Activated T-cell treated with anti-CD3 and anti-CD28 coated beads, Interleukin-2, amount 50 U/mL, for 24 hours (primary cell): ENCODE measurements at places on chromosomes 16 and 17.

DNA sequence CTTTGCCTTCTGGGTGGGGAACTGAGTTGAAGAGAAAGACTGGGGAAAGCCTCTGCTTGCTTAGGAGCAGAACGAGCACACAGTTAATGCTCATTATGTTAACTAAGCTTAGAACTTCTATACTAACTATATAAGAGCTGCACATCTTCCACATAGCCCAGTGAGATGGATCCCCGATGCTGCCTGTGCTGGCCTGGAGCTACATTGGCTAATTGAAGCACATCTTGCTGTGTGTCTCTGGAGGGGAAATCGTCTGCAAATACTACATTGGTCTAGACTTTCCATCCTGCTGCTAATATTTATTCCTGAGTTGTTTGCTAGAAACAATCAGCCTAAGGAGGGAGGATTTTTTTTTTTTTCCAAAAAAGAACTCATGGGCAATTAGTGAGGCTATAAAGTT is 406.3 kb downstream of the HAPSTR1 start:
- DNase-seq, result no peak

DNA sequence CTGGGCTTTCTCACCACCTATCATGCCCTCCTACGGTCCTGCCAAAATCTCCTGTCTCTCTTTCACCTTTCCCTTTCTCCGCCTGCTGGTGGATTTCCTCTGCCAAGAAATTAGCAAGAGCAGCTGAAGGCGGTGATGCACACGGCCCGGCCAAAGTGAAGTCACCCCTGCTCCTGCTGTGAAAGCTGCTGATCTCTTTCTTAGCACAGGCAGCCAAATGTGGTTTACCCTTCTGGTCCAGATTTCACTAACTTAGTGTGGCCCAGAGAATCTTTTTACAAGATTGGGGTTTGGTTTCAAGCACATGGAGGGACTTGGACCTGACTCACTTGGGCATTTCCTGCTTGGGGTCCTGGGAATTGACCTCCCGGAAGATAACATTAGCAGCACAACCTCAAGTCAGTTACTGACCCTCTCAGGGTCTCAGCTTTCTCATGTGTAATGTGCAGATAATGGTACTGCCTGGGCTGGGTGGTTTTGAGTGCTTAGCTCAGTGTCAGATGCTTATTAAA is 155.7 kb downstream of the SOCS1 start:
- DNase-seq, result peak; percentile 64

- no peak for DNase-seq
Measured at GRCh38 chr17:15108992-15109391, 156.1 kb downstream of the PMP22 start.

- DNase-seq, result no peak
Measured at GRCh38 chr17:35942588-35943186, 826 bp downstream of the LYZL6 start.

DNA sequence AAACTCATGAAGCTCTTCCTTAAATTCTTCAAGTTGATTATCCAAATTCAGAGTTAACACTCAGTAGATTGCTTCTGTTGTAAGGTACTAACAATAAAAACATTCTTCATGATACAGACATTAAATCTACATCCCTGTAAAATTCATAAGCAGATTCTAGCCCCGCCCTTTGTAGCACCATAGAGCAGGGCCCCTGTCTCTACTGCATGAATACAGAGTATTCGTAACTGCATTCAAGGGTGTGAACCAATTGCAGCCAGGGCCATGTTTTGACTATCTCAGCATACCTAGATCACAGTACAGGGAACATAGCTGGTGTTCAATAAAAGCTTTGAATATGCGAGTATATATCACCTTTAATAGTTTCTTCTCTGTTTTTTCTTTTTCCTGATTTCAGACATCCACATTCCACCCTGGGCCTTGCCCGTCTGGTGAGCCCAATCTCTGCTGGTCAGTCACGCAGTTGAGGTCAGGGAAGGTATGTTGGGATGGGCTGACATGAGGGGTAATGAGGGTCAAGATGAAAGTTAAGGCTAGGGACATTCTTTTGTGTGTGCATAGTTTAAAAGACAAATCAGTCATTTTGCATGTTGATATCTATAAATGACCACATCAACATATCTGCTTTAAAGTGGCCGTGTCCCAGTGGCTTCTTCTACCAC is 33.0 kb downstream of the KCNJ16 start:
- DNase-seq, result no peak

DNA sequence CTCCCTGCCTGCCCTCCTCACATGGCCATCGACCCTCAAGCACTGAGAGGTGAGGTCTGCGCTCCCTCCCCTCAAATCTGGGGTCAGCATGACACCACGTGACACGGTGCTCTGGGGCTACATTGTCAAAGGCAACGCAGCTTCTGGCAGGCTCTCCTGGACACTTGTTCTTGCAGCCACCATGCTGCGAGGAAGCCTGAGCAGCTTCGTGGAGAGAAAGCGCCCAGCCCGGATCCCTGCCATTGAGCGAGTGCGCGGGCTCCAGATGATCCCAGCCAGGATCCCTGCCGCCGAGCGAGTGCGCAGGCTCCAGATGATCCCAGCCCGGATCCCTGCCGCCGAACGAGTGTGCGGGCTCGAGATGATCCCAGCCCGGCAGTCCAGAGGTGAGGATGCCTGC is 70.9 kb upstream of the METRNL start:
- DNase-seq, result no peak

GRCh38 chr16:50685462-50686063 is 4.5 kb upstream of the SNX20 start:
- DNase-seq, result no peak

DNA sequence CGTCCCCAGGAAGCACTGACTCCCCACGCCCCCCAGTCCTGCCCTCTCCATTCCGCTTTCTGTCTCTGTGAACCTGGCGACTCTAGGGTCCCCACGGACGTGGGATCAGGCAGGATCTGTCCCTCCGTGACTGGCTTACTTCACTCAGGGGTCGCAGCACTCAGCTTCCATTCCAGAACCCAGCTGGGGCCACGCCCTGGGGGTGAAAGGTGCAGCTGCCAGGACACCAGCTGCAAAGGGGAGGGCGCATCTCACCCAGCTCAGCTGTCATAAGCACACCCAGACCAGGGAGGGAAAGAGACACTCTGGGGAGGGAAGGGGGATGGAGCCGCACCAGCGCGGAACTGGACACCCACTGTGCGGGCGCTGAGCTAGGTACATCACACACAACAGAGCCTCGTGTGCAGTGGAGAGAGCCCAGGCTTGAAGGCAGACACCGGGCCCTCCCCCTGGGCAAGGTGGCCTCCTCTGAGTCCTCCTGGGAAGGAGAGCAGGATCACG is 18.5 kb upstream of the HEXD start:
- no peak for DNase-seq

DNA sequence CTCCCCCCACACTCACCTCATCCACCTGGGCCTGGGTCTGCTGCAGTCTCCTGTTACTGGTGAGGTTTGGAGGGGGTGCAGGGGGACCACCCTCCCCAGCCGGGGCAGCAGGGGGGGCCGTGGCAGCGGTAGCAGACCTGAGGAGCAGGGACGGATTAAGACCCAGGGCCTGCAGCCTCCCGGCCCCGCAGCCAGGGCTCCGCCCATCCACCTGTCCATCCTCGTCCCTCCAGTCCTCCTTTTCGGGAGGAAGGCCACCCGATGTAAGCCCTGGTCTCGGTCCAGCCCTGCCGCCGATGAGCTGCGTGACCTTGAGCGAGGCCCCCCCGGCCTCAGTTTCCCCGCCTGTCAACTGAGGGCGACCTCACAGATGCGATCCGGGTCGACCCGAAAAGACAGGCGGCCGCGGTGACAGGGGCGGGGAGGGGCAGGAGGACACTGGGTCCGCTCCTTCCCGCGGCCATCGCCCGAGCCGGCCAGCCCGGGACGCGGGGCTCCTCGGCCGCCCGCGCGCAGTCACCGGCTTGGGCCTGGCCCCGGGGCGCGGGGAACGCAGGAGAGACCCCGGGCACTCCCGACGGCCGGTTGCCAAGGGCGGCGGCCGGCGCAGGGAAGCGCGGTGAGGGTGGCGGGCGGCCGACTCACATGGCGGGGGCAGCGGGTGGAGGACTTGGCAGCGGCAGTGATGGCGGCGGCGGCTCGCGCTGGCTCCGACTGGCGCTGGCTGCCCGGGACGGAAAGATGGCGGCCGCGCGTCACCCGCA is at the start of gene VAMP2:
Gene VAMP2 (minus strand): TSS at position 716 of the 764 bp plus-strand sequence. CDS start 69 bp downstream, at position 647.
- peak; percentile 88 for DNase-seq

- no peak for DNase-seq
Measured at GRCh38 chr17:27644586-27644985, 13.6 kb downstream of the LGALS9 start.

DNA sequence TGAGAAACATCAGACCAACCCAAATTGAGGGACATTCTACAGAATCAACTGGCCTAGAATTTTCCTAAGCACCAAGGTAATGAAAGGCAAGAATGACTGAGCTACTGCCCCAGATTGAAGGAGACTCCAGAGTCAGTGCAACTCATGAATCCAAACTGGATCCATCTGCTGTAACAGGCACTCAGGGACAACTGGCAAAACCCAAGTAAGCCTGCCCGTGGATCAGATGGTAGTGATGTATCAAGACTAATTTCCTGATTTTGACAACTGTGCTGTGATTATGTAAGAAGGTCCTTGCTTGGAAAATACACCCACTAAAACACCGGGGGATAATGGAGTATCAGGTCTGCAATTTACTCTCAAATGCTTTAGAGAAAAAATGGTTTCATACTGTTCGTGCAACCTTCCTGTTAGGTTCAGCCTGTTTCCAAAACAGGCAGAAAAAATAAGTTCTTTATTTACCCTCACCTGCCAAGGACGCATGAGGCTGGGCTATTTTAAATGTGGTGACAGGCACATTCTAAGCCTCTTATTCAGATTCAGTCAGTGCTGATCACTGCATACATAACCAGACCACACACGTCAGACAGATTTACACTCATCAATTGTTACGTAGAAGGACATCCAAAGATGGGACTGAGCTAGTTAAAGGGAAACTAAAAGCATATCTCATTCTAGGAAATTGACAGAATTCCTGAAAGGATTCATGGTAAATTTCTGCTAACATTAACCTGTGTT is 7.0 kb downstream of the MBTPS1 start:
- no peak for DNase-seq

DNA sequence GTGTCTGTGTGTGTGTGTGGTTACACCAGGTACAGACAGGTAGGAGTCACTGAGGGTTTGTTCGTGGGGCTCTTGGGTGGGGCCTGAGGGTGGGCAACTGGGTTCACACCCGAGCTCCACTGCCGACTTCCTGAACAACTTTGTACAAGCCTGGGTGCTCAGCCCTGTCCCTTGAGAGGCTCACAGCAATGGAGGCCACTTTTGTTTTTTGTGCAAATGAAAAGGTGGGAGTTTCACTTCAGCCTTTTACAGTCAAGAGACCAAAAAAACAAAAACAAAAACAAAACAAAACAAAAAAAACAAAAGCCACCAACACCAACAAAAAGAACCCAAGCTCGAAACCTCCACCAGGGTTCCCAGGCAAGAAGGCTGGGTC is 2.4 kb downstream of the RHBDF2 start:
- DNase-seq, result no peak

- DNase-seq, result no peak
Measured at GRCh38 chr17:79504181-79504605, 106.7 kb downstream of the RBFOX3 start.

DNA sequence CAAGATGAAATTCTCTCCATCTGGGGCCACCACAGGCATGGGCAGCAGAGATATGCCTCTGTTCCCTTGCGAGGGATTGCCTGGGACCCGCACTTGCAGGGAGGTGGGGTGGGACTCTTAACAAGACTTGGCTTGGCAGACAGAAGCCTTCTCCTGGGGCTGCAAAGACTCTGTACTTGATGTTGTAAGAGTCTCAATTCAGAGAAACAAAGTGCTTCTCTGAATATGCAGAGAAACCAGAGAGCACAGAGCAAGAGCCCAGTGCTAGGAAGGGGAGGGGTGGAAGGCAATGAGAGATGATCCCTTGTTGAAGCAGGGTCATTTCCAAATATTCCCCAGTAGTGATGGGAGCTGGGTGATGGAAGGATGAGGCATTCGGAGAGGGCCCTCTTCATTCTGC is 2.2 kb downstream of the MMP28 start:
- DNase-seq, result no peak

GRCh38 chr17:29005936-29006511 is at the start of gene SEZ6:
Gene SEZ6, minus strand, starts transcription at chr17:29006033. Its CDS starts 164 bp downstream, at chr17:29005869.
- peak; percentile 79 for DNase-seq

DNA sequence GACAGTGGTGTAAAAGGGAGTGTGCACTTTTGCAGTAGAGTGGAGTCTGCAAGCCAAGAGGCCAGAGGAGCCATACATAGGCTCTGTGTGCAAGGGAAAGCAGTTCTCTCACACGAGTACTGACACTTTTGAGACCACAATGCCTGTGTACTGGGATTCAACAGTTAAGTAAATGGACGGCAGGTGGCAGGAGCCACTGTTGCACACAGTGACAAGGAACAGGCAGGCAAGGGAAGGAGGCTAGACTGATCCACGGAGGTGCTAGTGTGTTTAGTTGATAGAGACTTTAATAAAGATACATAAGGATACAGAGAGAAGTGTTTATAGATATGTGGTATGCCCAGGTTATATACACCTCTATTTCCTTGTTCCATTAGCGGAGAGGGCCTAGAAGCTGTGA is 67.0 kb downstream of the MPRIP start:
- no peak for DNase-seq

DNA sequence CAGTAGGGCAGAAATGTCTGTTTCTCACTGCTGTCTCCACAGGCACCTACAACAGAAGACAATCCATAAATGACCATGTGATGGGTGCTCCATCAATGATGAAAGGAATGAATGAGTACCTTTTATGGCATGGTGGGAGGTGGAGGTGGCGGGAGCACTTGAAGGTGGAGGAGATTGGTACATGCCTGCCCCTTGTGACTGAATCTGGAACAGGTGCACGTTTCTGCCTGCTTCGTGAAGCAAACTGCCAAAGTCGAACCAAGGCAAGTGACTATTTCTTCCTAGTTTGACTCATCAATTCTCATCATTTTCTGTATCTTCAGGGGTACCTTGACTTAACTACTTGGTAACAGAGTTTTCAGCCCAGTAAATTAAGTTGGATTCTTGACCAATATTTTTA is 25.4 kb downstream of the CDRT15 start:
- no peak for DNase-seq

- DNase-seq, result no peak
Measured at GRCh38 chr17:17716837-17717523, 35.7 kb downstream of the RAI1 start.

GRCh38 chr17:4492721-4493561 is 5.7 kb upstream of the SPNS2 start:
- DNase-seq, result no peak
